ENCODE measurements at places on chromosomes 12 and 14.

DNA sequence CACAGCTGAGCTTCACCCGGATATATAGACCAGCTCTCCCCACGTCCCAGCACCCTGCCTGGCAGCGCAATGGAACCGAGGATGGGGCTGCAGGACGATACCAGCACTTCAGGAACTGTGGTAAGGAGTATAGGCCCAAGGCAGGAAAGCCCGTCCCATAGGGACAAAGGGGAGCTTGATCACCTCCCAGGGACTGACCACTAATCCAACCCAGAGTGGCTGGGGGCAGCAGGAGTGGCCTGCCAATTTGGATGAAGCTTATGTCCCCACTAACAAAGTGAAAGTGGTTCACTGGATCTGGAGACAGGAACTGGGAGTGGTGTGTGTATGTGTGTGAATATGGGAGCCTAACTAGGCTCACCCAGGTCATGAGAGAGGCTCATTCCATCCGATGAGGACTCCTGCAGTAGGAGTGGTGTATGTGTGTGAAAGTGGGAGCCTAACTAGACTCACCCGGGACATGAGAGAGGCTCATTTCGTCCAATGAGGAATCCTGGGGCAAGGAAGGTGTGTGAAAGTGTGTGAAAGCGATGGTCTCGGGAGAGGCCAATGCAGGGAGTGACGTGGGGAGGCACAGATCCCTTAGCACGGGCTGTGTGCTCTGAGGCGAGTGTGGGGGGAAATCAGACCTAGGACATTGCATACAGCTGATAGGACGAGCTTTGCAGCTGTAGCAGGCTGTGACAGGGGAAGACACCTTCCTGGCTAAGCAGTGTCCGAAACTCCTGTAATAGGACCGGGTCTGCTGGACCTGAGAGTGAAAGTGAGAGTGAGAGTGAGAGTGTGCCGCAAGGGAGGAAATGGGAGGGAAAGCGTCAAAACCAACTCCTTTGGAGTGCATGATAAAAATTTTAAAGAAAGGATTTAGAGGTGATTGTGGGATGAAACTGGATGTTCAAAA, 25.7 kb downstream of the KLRK1 start:
- peak; percentile 50 for DNase-seq

DNA sequence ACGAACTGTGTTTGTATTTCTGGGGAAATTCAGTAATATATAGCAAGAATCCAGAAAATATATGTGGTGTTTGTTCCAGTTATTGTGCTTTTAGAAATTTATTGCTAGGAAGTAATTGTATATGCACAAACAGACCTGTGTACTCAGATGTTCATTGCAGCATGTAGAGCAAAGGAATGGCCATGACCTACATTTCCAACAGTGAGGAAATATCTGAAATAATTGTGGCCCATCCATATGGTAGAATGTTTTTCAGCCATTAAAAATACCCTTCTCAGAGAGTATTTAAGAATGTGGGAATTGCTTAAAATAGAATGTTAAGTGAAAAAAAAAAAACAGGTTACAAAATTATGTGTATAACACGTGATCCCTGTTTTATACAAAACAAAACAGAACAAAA, 77.3 kb downstream of the TMX1 start:
- DNase-seq = no peak

DNA sequence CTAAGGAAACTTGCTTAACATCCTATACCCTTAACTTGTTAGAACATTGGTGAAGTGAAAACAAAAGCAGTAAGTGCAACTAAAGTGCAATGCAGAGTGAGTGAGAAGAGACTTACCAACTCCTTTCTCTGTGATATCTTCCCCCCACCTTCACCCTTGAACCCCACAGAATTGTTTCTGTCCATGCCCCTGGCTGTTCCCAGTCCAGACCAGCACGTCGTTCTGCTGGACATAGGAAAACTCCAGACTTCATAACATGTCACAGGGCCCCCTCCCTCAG, 91.9 kb downstream of the DAD1 start:
- DNase-seq = no peak

GRCh38 chr12:12718381-12718759, 1.2 kb downstream of the CDKN1B start:
- DNase-seq = peak; percentile 90

- DNase-seq = no peak
Observed at GRCh38 chr12:49529414-49529813, 9.4 kb upstream of the KCNH3 start.

- DNase-seq = no peak
Observed at GRCh38 chr12:65816086-65816485, 8.2 kb upstream of the HMGA2 start.

DNA sequence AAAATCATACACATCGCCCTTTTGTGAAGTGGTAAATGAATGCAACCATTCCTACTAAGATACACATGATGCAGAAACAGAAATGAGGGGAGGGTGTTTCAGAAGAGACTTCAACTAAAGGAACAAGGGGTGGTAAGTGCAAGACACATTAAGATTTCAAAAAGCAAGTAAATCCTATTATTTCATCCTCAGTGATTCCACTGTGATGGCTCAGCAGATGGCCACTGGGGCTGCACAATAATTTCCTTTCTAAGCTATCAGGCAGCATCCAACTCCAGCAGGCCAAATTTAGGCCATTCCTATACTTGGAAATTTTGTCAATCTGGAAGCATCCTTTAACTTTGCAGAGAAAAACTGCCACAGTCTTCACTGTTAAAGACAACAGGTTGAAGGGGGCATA, 272.4 kb downstream of the NELL2 start:
- no peak for DNase-seq

DNA sequence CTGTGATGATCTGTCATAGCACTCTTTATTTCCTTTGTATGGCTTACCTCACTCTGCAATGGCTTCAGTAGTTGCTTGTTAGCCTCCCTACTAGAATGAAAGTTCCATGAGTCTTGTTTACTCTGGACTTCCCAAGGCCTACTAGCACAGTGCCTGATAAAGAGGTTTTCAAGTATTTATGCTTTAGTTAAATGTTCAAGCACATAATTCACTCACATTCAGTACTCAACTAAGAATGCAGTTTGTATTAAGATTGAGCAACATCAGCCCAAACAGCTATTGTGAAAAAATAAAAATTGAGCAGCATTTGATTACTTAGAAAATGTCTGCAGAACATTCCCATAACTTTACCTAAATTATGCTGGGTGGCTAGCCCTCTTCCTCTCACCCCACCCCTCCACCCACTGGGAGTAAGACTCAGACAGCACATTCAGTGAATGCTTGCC, 158.9 kb upstream of the AMIGO2 start:
- no peak for DNase-seq

DNA sequence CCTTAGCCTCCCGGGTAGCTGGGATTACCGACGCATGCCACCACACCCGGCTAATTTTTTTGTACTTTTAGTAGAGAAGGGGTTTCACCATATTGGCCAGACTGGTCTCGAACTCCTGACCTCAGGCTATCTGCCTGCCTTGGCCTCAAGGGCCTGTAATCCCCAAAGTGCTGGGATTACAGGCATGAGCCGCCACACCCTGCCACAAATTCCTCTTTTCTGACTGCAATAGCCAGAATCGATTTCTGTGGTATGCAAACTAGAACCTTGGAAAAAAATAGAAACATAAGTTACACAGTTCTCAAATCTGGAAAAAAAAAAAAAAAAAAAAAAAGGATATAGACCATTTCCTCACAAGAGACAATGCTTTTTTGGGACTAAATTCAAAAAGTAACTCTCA, 184.6 kb upstream of the EGLN3 start:
- no peak for DNase-seq

GRCh38 chr12:84604551-84604950, 308.0 kb downstream of the SLC6A15 start:
- DNase-seq = no peak

DNA sequence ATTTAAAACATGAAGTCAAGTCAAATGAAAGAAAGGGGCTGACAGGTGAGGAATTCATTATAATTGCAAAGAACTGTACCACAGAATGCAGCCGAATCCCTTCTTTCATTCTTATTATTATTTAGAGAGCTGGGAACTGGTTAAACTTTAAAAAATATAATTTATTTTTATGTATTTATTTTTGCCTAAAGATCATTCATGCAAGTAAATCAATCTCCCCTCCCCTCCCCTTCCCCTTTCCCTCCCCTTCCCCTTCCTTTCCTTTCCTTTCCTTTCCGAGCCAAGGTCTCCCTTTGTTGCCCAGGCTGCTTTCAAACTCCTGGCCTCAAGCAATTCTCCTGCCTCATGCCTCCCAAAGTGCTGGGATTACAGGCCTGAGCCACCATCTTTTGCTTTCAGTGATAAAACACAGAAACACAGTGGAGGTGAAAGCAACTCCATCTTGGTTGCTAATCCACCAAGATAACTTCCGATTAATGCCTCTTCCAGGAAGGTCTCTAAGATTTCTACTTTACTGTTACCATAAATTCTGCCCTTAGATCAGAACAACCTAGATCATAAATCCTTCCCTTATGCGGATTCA, 6.0 kb upstream of the UBC start:
- DNase-seq = peak; percentile 17

DNA sequence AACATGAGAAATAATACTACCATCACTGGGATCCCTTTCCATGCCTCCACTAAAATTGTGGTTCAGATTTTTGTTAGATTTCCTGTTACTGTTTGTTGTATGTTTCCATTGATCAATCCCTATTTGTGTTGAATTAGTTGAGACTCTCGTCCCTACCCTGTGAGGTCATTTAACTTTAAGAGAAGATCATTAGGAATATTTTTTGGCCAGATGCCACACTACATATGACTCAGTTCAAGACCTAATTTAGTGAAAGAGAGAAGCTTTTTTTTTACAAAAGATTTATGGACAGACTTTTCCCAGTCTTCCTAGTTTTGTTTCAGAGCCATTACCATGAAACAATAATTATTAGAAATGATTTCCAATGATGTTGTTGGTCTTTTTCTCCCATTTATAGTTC, 35.5 kb downstream of the CPSF6 start:
- DNase-seq = no peak

DNA sequence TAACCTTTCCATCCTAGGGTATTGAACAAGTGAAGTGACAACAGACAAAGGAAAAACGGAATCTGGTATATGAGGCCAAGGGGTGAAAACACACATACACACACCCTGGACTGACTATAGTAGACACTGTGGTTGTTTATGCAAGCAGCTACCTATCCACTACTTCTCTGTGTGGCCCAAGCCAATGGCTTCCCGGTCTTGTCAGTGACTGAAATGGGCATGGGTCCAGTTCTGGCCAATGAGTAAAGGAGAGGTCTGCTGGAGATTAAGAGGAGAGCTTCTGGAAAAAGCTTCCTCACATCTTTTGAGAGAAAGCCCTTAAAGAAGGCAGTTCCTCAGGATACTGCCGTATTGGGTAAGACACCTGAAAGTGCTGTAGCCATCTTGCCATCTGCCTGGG, 19.3 kb downstream of the MBIP start:
- no peak for DNase-seq

DNA sequence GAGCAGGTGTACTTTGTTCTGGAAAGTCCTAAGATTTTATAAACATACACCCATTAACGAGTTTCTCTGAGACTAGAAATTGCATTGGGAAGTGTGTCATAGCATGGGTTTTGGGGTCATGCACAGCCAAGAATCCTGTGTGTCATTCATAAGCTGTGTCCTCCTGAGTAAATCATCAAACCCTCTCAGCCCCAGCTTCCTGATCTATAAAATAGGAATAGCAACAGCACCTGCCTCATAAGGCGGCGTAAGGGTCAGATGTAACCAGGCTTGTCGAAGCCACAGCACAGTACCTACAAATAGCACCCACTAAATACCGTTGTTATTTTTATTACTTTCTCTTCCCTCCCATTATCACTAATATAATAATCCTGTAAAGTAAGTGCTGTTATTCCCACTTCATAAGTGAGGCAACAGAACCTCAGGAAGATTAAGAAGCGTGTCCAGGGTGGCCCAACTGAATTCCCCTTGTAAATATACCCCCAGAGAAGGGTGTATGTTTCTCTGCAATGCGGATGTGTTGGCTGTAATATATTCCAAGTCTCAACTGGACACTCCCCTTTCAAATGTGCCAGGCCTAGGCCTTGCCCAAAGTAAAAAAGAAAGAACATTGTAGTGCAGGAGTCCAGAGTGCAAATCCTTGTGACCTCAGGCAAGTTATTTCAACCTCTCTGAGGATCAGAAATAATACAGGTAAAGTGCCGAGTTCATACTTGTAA, 188.3 kb upstream of the BCL2L14 start:
- no peak for DNase-seq
